ENCODE measurements at places on chromosomes 7 and 10. TPM values are rescaled to one million over a fixed set of nuclear protein-coding genes. Genes with fewer than 3 reads are reported as not detected.

- no peak for DNase-seq
Observed at GRCh38 chr7:155570171-155570958, 24.0 kb upstream of the CNPY1 start.

DNA sequence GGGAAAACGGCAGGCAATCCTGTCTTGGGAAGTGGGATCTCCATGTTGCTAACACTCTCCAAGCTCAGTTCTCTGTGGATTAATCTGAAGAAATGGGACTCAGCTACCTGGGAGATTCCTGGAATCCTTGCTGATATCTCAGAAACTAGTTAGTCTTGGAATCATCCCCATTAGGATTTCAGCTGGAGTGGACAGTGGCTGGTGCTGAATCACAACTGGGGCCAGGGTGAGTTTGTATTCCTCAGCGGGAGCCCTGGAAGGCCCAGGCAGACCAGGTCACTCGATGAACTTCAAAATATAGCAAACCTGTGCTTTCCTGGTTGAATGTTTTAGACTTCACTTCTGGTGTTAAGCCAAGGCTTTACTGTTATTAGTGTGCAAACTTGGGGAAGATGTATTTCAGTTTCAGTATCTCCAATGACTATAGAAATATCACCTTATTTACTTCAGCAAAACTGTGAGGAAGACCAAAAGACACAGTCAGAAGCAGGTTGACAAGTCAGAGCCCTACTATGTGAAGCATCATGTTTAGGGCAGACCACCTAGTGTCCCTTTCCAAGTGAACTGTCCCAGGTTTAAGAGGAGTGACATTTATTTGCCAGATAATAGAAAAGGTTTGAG is 126.1 kb downstream of the AOAH start:
- no peak for DNase-seq

DNA sequence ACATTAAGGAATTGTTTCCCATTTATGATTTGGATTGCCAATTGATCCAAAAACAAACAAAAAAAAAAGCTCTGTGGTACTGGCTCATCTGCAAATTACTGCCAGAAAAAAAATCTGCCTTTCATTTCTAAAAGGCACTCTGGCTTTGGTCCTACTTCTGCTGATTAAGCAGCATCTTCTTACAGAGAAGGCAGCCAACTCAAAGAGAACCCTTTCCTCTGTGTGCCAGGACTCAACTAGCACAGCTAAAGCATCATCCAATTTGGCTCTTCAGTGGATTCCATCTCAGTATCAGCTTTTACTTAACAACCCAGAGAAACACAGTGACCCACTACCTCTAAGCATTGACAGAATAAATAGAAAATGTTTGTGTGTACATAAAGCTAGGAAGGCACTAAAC is 80.6 kb downstream of the GSAP start:
- no peak for DNase-seq

- no peak for DNase-seq
Observed at GRCh38 chr7:139476891-139477290, 6.6 kb downstream of the KLRG2 start.

- no peak for DNase-seq
Observed at GRCh38 chr7:1548438-1548831, 7.6 kb downstream of the TMEM184A start.

GRCh38 chr7:109376576-109376975 is 806.9 kb downstream of the DNAJB9 start:
- DNase-seq: no peak

GRCh38 chr7:108062250-108063014 is 59.5 kb upstream of the LAMB1 start:
- DNase-seq: no peak

The IKZF1 gene
- total RNA-seq: 406 TPM

The POLL gene
- 26.5 TPM for total RNA-seq

The ZNF503 gene
- not detected for total RNA-seq

The TFAM gene
- 64.0 TPM for total RNA-seq

The NUTM2A gene
- 0.89 TPM for total RNA-seq

The CFAP58 gene
- 0.27 TPM for total RNA-seq
